ENCODE measurements at places on chromosomes 2 and 18.

GRCh38 chr18:79733135-79733701, 53.6 kb downstream of the CTDP1 start:
- DNase-seq = no peak

GRCh38 chr2:45640576-45640975, 10.9 kb upstream of the PRKCE start:
- no peak for DNase-seq

- no peak for DNase-seq
These were observed 421.5 kb downstream of the ZNF521 start for GRCh38 chr18:24930478-24930877.

DNA sequence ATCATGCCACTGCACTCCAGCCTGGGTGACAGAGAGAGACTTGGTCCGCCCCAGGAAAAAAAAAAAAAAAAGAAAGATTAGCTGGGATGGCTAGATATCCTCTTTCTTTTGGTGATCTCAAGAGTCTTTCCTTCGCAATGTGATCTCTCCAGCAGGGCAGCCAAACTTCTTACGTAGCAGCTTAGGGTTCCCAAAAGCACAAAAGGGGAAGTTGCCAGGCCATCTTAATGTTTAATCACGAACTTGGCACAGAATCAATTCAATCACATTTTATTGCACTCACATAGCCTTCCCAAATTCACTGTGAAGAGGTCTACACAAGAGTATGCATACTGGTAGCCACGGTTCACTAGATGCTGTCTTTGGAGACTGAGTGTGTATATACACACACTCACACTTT, 53.1 kb downstream of the VIL1 start:
- DNase-seq = no peak

Data from effector memory CD8-positive, alpha-beta T cell (primary cell).